NCI-H1930 (cell line): ENCODE measurements at places on chromosomes 5 and 9.

GRCh38 chr9:132663851-132664250 lies 5.9 kb downstream of the DDX31 start:
- no peak for DNase-seq

DNA sequence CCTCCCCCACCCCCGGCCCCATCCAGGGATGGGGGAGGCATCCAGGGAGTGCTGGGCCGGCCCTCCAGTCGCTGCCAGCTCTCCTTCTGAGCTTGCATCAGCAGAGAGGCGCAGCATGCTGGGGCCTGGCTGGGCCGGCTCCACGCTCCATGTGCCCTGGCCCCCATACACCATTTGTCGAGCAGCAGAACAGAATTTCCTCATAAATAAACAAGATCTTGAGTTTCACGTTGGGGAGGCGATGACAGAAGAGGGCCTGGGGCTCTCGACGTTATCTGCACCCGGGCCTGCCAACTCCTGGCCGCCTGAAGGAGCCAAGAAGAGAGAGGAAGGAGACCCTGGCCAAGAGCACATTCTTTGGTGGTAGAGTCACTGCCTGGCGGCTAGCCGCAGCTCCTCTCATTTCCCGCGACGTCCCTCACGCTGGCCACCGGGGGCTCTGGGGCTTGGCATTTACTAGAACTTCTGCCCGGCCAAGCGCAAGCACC lies 177.0 kb downstream of the FGF18 start:
- DNase-seq: no peak

DNA sequence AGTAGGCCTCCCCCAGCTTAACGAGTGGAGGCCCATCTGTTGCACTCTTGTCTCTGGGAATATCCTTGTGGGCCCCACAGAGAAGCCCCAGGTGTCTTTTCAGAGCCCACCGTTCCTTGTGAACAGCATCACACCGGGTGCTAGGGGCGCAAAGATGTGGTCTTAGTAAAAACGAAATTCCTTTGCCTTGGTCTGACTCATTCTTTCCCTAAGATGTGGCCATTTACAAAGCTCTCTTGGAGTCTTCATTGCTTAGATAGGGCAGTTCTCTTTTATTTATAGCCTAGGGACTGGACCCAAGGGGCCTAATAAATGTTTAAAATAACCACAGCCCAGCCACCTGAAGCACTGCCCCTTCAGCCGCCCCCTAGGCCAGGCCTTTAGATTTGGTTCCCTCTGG lies 52.8 kb upstream of the RPL26L1 start:
- no peak for DNase-seq

DNA sequence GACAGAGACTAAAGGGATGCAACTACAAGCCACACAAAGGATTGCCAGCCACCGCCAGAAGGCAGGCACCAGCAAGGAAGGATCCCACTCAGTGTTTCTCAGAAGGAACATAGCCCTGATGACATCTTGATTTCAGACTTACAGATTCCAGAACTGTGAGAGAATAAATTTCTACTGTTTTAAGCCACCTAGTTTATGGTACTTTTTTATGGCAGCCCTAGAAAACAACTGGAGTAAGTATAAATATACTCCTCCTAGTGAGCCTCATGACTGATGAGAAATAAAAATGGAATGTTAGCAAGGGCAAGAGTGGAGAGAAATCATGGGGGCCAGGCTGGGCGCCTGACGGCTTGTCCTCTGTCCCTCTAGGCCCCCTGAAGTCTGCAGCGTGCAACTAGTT lies 307.3 kb downstream of the PIK3R1 start:
- no peak for DNase-seq

GRCh38 chr5:150335778-150336177 lies 21.7 kb upstream of the TCOF1 start:
- no peak for DNase-seq

- DNase-seq: no peak
These were observed 36.0 kb upstream of the SPATA31C2 start for GRCh38 chr9:88174324-88174723.

- DNase-seq: no peak
These were observed 128.9 kb upstream of the PTPN3 start for GRCh38 chr9:109627042-109627441.

GRCh38 chr5:103907001-103907400 lies 344.4 kb upstream of the NUDT12 start:
- no peak for DNase-seq

DNA sequence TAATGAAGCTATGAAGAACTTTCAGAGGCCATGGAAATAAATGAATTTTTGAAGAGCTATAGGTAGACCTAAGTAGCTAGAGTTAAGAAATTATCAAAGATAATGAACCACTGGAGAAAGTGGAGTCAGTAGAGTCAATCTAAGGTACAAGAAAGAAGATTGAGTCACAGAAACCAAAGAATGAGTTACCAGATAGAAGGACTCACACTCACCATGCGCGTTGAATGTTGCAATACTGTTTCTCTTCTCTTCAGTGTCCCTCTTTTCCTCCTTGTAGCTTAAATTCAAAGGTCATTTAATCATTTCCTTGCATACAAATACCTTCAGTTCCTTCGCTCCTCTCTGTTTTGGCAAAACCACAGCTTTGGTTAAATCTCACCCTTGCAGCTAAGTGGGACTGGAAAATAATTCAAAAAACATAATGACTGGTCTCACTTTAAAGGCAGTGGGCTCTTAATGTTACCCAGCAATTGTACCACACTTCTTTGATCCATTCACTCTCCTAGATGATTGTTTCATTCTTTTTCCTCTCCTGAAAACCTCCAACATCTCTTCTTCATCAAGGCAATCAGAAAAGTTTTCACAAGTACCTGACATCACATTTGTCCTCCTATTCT lies 58.3 kb downstream of the NIPBL start:
- no peak for DNase-seq

DNA sequence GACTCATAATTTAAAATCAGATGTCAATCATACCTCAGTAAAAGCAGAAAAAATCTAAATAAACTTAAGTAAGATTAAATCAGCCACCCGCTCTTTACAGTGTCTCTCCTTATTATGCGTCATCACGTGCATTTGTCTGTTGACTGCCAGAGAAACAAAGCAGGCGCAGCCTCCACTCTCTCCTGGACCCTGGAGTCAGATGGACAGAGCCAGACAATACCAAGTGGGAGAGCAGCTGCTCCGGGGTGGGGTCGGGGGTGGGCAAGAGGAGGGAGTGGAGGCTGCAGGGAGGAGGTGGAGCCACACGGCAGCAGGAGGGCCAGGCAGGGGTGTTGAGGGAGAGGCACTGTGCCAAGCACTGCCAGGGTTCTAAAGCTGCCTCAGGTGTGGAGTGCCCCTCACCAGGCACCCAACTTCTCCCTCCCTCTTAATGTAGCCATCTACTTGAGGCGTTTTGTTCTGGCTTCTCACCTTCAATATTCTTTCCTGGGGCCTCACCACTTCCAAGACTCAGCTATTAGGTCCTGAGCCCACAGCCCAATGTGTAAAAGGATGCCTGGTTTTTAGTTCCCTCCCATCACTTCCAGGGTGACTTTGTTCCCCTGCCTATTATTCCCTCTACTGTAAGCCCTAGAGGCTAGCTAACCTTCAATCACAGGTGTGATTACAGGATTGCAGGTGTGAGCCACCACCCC lies 96.3 kb downstream of the GLDC start:
- DNase-seq: no peak

DNA sequence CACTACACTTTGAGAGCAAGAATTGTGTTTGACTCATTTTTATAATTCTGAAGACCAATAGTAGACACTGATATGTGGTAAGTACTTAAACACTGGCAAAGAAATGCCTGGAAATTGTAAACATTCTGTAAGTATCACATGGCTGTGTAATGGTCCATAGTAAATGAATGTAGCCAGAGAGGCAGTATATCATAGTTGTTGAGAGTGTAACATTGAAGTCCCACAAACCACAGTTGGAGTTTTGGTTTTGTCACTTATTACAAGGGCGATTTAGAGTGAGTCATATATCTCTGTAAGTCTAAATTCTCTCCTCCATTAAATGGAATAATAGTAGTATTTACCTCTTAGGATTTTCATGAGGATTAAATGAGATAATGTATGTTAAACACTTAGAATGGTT lies 181.1 kb upstream of the MEF2C start:
- DNase-seq: no peak

- no peak for DNase-seq
These were observed 156.1 kb upstream of the ANKRD55 start for GRCh38 chr5:56389261-56389660.

- DNase-seq: no peak
These were observed 359.5 kb downstream of the CETN3 start for GRCh38 chr5:90050103-90050502.

DNA sequence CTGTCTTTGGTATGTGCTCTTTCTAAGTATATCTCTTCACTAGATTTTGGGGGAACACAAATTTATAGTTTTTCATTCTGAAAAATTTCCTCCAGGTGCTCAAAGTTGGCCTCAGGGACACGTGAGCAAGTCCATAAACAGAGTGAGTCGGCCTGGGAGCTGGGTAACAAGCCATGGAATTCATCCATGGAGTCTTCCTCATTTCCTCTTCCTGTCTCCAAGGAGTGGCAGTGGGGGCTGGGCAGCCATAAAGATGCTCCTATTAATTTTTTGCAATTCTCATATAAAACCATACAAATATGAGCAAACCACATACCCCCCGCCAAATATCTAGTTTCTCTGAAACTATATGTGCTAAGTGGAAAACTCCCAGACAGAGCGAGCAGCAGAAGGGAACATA lies 136.6 kb upstream of the OTULINL start:
- DNase-seq: no peak

DNA sequence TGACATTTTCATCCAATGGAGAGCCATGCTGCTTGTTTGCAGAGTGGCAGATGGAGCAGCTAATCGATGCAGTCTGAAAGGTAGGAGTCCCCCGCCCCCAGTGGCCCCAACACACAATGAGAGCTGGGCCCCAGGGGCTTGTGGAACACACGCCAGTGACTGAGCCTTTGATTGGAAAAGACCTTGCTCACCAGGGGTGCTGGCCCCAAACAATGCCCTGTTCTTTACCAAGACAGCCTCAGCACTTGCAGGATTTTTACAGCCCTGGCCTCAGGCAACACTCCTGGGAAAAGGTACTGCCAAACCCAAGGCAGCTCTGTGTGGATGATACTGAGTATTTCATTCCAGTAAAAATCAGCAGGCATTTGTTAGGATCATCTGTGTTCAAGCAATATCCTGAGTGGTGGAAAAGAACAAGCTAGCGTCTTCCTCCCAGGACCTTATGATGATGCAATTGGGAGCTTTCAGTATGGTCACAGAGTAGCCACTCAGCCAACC lies 276.8 kb upstream of the CLINT1 start:
- DNase-seq: peak; percentile 85

DNA sequence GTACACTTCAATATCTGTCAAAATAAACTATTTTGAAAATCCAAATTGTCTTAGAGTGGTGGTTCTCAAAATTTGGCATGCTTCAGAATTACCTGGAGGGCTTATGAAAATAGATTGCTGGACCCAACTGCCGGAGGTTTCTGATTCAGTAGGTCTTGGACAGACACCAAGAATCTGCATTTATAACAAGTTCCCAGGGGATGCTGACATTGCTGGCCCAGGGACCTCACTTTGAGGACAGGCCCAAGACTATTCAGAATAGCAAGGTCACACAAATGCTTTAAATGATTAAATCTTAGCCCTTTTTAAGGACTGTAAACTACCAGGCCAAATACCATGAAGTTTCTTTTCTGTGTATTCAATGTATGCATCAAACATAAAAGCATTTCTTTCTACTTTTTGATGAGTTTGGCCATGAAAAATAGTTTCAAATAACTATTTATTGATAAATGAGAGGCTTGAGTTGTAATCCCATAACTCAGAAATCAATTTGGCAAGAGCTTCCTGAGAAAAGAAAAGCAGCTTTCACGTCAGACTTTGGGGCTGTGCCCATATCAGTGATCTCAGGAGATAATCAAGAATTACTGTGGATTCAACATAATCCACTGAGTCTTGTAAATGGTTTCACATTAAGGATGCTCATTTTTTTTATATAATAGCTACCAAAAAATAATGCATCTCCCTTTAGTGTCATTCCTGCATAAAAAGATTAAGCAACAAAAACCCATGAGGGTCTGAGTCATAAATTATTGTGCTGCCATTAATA lies 191.4 kb downstream of the FRMD3 start:
- DNase-seq: no peak

GRCh38 chr5:71948206-71948605 lies 159.1 kb upstream of the MAP1B start:
- DNase-seq: no peak

- DNase-seq: no peak
These were observed 9.4 kb upstream of the REEP5 start for GRCh38 chr5:112931473-112931872.

DNA sequence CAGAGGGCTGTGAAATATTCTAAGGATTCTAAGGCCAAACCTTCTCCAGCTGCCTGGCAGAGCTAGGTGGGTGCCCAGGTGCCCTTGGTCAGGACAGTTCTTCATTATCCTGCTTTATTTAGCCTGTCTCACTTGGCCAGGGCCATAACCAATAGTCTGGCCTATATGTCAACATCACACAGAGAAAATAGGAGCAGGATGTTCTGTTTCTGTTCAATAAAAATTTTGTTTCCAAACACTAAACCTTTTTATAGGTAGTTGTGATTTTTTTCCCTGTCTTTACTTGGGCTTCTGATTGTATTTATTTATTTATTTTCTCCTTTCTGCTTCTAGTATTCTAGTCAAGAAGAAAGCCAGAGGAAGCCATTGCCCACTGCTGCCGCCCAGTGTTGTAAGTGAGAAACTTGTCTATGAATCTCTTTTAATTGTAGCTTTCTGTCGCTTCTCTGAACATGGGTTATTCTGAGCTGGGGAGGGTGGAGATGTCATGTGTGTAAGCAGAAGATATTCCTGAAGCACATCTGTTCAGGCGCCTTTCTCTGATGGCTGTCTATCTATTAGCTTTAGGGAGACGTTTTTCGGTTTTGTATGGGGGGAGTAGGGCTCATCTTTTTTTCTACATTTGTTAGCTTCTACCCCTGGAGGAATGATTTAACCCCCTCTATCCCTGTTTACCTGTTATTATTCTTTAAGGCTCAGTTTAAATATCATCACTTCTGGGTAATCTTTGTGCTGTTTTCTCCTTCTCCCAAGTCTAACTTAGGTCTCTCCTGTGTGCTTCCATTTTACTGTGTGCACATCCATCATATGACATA lies 97.1 kb downstream of the UNC13B start:
- peak; percentile 20 for DNase-seq

- DNase-seq: no peak
These were observed 27.7 kb downstream of the UBAP1 start for GRCh38 chr9:34206561-34206960.

- no peak for DNase-seq
These were observed 180.8 kb downstream of the RGS3 start for GRCh38 chr9:113644321-113644720.

DNA sequence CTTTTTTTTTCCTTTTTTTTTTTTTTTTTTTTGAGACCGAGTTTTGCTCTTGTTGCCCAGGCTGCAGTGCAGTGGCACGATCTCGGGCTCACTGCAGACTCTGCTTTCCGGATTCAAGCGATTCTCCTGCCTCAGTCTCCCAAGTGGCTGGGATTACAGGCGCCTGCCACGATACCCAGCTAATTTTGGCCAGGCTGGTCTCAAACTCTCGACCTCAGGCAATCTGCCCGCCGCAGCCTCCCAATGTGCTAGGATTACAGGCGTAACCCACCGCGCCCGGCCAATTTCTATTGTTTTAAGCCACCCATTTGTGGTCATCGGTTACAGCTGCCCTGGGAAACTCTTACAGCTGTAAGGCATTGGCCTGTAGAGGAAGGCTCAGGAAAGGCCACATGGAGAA lies 617.7 kb downstream of the GABRG2 start:
- DNase-seq: no peak
